Activated CD8-positive, alpha-beta memory T cell treated with anti-CD3 and anti-CD28 coated beads for 48 hours (primary cell): ENCODE measurements at places on chromosomes 3 and 15.

DNA sequence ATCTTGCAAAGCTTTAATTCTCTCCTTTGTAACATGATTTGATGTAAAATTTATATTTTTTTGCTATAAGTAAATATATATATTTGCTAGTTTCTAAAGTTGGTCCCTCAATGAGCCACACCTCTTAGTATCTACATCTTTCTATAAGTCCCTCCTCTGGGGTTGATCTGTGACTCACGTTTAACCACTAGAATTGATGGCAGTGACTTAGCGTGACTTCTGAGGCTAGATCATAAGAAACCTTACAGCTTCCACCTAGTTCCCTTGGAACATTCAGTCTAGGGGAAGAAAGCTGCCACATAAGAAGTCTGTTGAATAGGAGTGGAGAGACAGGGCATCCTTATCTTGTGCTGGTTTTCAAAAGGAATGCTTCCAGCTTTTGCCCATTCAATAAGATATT, 56.6 kb upstream of the TNIK start:
- DNase-seq, result no peak

DNA sequence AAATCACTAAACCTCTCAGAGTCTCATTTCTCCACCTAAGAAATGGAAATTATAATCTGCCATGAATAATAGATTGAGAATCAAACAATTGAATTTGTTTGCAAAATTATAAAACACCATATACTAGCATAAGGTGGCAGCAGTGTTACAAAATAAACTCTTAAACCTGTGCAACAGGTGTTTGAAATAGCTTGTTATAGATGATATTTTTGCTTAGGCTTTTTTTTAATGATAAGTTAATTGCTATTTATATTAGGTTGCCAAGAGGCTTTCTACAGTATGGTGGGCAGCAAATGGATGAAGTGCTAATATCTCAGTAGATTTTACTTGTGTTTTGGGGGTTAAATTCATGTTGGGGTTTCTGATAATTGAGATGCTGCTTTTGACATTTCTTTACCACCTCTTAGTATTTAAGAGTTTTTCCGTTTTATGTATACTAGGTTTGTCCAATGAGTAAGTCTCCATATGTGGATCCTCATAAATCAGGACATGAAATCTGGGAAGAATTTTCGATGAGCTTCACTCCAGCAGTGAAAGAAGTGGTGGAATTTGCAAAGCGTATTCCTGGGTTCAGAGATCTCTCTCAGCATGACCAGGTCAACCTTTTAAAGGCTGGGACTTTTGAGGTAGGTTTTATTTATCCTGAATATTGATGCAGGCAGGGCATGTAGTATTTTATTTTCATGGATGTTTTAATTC, 19.6 kb downstream of the NR1D2 start:
- DNase-seq, result no peak

DNA sequence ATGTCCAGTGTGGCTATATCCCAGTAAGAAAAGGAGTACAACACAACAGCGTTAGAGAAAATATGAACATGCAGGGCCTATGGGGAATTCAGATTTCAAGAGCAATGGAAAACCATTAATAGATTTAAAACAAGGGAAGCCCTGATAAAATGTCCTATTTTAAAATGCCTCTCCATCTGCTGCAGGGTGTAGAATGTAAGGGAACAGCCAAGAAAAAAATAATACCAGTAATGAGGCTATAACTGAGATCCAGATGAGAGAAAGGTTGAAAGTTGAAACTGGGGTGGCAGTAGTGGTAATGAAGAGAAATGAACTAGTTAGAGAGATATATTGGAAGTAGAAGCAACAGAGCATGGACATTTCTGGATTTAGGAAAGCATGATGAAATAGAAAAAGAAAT, 226.1 kb downstream of the KCNMB2 start:
- DNase-seq, result no peak

DNA sequence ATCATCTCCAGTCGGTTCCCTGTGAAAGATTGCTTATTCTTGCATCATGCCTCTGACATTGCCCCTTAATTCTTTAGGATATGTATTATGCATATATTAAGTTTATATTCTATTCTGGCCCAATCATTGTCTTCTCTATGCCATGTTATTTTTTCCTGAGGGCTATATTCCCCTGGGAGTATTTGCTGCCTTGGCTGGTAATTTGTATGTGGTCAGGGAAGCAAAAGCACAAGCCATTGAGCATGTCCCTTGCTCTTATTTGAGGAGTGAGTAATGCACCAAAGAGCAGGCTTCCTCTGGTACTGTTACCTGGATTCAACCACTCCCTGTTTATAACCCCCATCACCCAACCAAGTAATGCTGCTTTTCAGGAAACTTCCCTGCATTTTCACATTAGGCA, 36.3 kb downstream of the STAC start:
- DNase-seq, result no peak

DNA sequence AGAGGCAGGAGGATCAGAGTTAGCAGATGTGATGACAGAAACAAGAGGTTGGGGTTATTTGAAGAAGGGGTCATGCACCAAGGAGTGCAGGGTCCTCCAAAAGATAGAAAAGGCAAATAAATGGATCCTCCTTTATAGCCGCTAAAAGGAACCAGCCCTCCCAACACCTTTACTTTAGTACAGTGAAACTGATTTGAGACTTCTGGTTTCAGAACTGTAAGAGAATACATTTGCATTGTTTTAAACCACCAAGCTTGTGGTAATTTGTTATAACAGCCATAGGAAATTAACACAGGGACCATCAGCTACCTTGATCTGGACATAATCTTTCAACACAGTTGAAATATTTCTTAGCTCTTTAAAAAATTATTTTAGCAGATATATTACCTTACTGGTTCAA, 166.6 kb downstream of the TIGIT start:
- DNase-seq, result no peak

DNA sequence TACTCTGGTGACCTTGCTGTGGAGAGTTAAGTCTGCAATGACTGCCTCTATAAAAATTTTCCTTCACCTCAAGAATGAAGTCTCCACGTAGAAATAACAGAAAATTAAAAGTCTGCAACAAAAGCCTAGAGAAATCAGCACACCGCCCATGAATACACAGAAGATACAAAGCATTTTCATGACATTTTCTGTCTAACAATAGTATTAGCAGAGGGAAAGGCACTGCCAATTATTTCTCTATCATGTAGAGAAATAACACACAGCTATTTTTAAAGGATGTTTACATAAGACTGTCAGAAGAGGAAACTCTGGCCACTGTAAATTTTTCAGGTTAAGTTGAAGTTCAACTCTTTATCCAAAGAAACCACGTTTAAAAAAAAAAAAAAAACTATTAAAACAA, 80.8 kb downstream of the GSK3B start:
- no peak for DNase-seq

- no peak for DNase-seq
These were observed 15.0 kb upstream of the KCNMB3 start for GRCh38 chr3:179265875-179266274.

DNA sequence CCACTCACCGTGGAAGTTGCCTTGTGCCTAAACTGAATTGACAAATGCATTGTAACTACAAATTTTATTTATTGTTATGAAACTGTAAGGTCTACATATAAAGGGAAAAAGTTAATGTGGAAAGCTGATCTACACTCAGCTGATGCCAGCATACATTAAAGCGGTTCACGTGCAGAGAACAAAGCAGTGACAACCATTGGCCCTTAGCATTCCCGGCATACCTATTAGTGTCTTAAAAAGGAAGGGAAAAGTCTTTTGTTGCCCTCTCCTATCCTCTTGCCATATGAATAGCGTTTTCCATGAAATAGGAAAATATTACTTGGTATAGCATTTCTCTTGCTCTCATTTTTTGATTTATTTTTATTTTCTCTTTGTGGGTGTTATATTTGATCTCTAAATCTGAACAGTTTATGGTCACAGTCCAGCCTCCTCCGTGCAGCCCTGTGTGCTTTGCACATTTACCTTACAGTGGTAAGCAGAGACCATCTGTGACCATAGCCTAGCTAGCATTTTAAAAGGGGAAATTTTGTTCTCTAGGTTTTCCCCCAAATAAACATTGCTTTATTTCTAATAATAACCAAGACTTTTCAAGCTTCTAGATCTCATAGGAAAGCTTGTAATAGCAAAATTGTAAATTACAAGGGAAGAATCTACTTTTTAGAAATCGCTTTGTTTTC, 89.7 kb upstream of the CGNL1 start:
- no peak for DNase-seq
